ENCODE measurements at places on chromosomes 1 and 21.
A peak's percentile ranks its signal among the peaks of the same experiment; 100 is the strongest.

- no peak for DNase-seq
These were observed 51.7 kb downstream of the ITPKB start for GRCh38 chr1:226687426-226687825.

- peak; percentile 14 for DNase-seq
These were observed at the start of gene CSMD2 for GRCh38 chr1:34164771-34165391. CSMD2 (minus strand) TSS chr1:34165230; CDS start chr1:34165097, 133 bp downstream.

- DNase-seq: peak; percentile 37
These were observed 33.4 kb downstream of the TLR5 start for GRCh38 chr1:223109581-223110026.

GRCh38 chr1:229153955-229154548, 116.9 kb upstream of the RAB4A start:
- DNase-seq: no peak

GRCh38 chr21:46504666-46505065, 46.0 kb downstream of the DIP2A start:
- DNase-seq: no peak

- DNase-seq: no peak
These were observed 89.8 kb downstream of the MRPL37 start for GRCh38 chr1:54289712-54290233.

- no peak for DNase-seq
These were observed 5.2 kb downstream of the ZDHHC18 start for GRCh38 chr1:26831546-26832248.

DNA sequence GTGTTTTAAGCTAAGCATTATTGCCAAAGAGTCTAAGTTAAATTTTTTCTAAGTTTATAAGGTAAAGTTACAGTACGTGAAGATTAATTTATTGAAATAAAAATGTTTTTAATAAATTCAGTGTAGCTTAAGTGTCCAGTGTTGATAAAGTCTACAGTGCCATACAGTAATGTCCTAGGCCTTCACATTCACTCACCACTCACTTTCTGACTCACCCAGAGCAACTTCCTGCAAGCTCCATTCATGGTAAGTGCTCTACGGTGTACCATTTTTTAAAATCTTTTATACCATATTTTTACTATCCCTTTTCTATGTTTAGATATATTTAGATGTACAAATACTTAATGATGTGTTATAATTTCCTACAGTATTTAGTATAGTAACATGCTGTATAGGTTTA, 173.2 kb downstream of the CACNA1E start:
- peak; percentile 13 for DNase-seq

- DNase-seq: peak; percentile 86
These were observed 24.7 kb upstream of the FCGR2A start for GRCh38 chr1:161480381-161481035.

DNA sequence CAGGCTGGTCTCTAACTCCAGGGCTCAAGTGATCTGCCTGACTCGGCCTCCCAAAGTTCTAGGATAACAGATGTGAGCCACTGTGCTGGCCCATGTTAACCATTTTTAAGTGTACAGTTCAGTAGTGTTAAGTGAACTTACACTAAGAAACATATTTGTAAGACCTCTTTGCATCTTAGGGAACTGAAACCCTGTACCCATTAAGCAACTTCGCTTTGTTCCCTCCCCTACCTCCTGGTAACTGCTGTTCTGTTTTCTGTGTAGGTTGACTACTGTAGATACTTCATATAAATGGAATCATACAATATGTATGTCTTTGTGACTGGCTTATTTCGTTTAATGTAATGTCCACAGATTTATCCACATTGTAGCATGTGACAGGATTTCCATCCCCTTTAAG, 11.0 kb downstream of the NUDC start:
- no peak for DNase-seq

- no peak for DNase-seq
These were observed 37.4 kb downstream of the GADD45A start for GRCh38 chr1:67722292-67722944.

DNA sequence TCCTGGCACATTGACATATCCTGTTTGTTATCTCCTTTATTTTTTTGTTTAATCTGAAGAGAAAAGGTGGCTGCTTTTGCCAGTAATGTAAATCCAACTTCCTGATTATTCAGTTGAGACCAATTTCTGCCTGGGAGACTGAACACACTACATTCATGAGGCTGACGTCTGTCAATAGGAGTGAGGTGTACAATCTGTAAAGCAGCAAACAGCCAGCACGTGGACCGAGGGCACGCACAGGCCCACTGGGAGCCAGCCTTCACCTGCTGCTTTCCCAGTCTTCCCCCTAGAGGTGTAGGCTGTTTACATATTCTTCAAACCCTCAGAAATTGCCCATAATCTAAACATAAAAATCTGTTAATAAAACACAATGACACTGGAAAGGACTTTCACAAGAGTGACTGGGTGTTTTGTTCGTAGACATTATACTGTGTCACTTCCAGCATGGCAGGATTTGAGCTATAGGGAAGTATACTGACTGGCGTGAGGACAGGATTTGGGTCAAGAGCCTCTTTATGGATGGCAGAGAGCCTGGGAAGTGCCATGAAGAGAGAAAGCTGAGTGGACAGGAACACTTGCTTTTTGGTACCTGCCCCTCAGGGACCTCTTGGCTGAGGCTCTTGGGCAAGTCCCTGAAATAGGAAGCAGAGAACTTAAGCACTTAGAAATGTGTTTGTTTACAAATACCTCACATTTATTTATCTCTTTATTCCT, 552.9 kb upstream of the CAMK1G start:
- DNase-seq: no peak
